ENCODE measurements at places on chromosomes 6 and 20. TPM values are rescaled to one million over a fixed set of nuclear protein-coding genes. Genes with fewer than 3 reads are reported as not detected.

Gene PSMB1
- 159 TPM for total RNA-seq

DNA sequence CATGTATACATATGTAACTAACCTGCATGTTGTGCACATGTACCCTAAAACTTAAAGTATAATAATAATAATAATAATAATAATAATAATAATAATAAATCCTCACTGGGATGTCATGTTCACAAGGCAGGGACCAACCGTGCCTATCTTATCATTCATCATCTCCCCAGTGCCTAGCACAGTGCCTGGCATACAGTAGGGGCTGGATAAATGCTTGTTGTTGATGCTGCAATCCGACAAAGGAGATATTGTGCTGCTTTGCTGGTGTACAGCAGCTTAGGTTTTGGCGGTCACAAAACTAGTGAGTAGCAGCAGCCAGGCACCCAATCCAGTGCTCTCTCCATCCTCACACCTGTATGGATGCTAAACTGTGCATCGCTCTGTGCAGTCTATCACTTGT lies 94.1 kb upstream of the ASF1A start:
- DNase-seq: no peak

Gene TMC2
- total RNA-seq: not detected

DNA sequence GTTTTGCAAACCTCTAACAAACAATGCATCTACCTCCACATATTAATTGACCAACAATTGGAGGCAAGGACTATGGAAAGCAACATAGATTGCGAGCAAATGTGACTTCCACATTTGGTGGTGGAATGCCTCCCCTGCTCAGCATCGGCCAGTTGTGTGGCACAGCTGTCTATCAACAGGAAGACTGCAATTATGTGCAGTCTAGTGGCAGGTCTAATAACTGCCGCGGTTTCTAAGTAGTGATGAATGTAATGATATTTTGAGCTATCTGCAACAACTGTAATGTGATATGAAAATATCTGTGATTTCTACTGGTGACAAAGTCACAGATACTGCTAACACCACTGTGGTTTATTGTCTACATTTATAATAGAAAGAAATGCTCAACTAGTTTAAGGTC lies 56.8 kb downstream of the NCR2 start:
- DNase-seq: no peak

DNA sequence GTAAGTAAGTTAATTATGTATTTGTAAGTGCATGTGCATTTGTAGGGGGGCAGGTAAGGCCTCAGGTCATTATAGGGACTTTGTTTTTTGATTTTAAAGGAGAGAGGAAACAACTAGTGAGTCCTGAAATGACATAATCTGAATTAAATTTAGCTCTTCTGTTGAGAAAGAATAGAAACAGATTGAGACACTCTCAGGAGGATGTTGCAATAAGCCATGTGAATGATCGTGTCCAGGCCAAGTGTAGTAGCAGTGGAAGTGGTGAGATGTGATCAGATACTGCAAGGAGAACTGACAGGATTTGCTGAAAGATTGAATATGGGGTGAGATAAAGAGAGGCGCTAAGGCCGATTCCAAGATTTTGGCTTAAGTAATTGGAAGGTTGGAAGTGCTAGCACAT lies 2.6 kb upstream of the CENPW start:
- no peak for DNase-seq

GRCh38 chr6:41785689-41786450 lies 1.6 kb upstream of the TOMM6 start:
- DNase-seq: no peak

DNA sequence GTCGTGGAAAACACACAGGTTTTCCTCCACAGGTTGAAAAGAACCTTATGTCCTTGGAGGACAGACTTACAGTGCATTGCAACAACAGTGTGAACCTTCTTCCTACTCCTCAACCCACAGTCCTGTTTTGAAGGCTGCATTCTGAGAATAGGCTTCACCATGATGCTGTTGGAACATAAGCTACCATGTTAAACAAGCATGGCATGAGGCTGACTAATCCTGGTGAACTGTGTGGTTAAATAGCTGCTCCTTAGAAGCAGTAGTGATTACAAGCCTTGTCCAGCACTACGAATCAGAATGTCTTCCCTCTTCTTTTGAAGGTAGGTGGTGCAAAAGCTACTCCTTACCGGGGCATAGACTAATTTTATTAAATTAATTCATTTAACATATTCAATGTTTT lies 368.5 kb upstream of the EPHA7 start:
- no peak for DNase-seq

DNA sequence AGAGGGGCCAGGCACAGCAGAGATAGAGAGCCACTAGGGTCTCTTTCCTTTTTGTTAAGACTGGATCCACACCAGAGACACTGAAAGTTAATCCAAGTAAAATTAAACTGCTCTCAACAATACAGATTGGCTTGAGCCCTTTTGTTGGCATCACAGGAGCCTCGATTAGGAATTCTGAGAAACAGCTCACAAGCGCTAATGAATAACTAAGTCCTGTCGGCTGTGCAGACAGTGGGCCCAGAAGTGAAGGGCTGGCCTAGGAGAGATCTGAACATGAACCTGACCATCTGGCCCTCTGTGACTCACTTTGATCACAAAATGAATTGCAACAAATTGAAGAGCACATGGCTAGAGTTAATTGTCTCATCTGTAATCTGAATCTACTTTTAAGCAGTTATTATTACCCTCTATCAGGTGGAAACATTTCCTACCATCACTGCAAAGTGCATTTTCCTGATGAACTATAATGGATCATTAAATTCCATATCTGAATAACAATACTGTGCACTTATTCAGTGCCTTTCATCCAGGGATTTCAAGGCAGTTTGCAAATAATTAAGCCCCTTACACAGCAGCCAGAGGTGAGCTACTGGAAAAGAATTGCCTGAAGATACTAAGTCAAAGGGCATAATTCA lies 3.2 kb downstream of the BACH2 start:
- no peak for DNase-seq

Gene GMPR
- 17.0 TPM for total RNA-seq

Gene OR2H1
- not detected for total RNA-seq

- DNase-seq: no peak
Observed at GRCh38 chr6:135046912-135047311, 7.7 kb downstream of the HBS1L start.

DNA sequence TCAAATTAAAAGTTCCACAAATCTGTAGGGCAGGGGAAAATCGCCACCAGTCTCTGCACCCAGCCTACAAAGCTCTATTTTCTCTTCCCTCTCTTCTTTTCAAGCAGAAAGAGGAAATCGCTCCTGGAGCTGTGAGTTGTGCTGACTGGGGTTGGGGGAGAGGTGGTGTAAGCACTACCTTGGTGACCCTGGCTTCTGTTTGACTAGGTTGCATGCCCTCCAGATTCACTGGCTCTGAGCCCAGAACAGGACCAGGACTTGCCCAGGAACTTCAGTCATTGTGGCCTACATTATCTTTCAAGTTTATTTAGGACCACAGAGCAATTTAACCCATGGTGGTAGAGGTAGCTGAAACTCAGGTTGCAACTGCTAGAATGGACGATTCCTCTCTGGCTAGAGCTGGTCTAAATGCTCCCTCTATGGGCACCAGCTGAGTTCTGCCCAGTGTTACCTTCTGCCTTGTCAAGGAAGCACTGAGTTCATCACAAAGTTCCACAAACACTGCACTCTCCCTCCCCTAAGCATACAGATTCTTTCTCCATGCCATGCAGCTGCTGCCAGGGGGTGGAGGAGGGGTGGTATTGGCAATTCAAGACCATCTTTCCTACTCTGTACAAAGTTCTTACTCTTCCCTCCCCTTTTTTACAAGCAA lies 122.0 kb upstream of the BMP5 start:
- no peak for DNase-seq

DNA sequence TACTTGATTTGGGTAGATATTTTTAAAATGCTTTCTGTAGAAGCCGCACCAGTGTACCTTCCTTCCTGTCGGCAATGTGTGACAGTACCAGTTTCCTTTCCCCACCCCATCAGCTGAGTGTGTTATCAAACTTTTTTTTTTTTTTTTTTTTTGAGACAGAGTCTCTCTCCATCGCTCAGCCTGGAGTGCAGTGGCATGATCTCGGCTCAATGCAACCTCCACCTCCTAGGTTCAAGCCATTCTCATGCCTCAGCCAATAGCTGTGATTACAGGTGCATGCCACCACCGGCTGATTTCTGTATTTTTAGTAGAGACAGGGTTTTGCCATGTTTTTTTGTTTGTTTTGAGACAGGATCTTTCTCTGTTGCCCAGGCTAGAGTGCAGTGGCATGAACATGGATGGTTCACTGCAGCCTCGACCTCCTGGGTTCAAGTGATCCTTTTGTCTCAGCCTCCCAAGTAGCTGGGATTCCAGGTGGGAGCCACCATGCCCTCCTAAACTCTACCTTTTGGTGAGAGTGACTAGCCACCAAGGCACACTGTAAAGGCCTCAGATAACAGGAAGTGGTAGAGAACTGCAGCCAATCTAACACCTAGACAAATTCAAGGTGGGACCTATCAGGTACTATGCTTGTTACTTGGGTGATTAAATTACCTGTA lies 26.5 kb upstream of the ZBTB22 start:
- DNase-seq: no peak

DNA sequence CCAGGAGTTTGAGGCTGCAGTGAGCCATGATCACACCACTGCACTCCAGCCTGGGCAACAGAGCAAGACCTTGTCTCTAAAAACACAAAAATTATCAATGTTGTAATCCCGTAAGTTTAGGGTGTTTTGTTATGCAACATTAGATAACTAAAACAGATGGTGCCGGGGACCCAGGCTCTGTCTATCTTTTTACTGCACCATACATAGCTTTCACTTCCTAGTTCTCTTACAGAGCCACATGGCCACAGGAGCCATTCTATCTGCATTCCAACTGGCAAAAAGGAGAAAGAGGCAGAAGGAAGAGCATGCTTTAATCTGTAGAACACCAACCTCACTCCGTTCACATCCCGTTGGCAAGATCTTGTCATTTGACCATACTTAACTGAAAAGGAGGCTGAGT lies 5.4 kb upstream of the TCF15 start:
- DNase-seq: no peak

GRCh38 chr20:58309591-58310290 lies at the start of gene RAB22A:
Gene RAB22A (plus strand): TSS chr20:58309715. CDS start chr20:58309977, 262 bp downstream.
- peak; percentile 37 for DNase-seq

DNA sequence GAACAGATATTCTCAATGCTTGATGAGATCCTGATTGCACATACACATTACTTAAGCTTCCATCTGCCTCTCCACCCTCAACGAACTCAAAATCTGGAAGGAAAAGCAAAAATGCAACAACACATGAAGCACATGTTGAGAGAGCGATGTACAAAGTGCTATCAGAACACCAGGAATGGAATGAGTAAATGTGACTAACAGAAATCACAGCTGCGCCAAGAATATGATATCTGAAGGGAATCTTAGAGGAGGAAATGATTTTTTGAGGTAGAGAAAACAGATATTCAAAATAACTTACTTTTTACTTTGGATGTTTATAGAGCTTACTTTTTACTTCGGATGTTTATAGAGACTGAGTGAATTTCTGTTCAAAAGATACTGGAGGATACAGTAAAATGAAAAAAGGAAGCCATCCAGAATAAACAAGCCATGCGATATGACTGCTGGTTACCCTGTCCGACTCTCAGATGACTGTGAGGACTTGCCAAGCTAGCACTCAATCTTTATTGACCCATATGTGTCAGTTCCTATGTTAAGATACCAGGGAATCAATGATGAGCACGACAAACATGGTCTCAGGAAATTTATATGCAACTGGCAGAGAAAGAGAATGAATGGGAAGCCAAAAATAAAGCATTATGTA lies 102.0 kb downstream of the SMLR1 start:
- no peak for DNase-seq

DNA sequence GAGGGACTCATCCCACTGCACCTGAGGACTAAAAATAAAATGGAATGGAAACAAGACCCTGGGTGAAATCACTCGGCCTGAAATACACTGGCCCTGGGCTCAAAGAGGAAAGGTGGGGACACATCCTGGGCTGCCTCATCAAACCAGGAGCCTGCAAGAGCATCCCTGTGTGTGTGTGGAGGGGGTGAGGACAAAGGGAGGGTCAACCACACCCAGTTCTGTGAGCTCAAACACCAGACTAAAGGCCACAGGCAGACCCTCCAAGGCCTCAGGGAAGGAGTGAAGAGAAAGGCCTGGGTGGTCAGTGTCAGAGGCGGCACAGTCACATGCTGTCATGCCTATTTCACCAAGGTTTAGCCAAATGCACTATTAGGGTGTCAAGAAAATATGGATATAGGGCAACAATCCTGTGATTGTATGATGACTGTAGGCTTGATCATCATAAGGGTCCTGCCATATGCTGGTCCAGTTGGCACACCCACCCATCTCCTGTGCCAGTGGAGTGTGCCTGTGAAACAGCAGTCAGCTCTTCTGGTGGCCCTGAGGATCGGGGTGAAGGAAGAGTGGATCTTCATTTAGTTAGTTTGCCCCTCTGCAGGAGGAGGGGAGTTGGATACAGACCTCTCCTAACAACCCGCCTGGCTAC lies 28.9 kb downstream of the SRSF3 start:
- no peak for DNase-seq

Gene CST9
- not detected for total RNA-seq

GRCh38 chr20:5030348-5031205 lies 29.3 kb upstream of the SLC23A2 start:
- no peak for DNase-seq

DNA sequence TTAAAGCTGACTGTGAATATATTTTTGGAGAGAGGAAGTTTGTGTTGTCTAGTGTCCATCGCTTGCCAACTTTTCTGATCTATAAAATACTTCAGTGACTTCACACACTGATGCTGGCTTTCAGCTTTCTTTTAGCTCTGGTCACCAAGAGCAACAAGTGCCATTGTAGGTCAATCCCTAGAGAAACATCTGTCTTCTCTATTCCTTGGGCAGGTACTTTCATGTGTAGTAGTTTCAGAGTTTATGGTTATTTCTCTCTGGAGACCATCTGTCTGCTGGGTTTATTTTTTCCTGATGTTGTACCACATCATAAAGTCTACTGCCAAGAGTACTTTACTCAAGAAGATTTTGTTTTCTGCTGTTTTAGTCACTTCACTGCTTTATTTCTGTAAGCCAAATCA lies 249.9 kb downstream of the KHDC1L start:
- no peak for DNase-seq

Gene ACAT2
- total RNA-seq: 11.1 TPM

Gene FKBP1C
- not detected for total RNA-seq

DNA sequence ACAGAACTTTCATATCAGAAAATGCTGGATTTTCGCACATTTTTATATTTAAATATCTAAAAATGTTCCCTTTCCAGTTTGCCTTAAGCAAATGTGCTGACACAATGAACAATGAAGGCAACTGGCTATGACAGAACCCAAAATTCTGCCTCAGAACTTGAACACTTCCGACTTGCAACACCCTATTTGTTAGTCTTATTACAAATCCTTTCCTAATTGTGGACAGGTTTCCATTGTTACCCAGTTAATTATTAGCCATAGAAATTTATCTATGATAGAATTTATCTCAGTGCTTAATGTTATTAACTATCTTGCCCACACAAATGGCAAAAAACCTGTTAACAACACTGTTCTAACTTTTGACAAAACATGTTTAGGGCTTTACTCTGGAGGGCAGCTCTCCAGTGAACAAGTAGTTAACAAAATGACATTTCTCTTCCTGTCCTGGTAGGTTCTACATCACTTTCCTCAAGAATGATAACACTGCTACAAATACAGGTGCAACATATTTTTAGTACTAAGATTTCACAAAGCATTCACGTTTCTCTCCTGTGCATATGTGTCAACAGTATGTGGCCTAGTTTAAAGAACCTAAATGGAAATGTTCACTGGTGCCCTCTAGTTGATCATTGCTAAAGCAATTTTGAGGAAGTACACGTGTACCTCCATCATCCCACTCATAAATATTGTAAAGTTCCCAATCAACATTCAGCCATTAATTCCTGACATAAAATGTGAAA lies 58.4 kb downstream of the HIVEP2 start:
- DNase-seq: no peak

Data from thoracic aorta (tissue), 2 donors.